Left colon (tissue), 2 donors: ENCODE measurements at places on chromosomes 5 and 9.

- no peak for DNase-seq
These were observed 17.1 kb upstream of the RNF145 start for GRCh38 chr5:159226451-159226850.

DNA sequence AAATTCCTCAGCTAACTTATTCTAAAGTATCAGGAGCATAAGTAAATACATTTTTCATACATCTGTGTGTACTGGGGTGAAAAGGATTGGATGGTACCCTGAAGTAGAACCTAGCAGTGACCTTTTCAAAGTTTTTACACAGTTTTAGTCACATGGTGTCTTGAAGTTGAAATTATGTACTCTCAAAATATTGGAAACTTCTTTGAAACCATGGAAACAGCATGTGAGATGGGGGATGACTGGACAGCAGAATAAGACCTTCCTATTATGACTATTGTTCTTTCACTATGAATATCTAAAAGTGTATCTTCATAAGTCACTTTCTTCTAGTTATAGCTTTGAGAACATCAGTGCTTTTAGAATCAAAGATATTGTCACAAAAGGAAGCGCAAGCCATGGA is 301.5 kb upstream of the ELAVL2 start:
- no peak for DNase-seq

DNA sequence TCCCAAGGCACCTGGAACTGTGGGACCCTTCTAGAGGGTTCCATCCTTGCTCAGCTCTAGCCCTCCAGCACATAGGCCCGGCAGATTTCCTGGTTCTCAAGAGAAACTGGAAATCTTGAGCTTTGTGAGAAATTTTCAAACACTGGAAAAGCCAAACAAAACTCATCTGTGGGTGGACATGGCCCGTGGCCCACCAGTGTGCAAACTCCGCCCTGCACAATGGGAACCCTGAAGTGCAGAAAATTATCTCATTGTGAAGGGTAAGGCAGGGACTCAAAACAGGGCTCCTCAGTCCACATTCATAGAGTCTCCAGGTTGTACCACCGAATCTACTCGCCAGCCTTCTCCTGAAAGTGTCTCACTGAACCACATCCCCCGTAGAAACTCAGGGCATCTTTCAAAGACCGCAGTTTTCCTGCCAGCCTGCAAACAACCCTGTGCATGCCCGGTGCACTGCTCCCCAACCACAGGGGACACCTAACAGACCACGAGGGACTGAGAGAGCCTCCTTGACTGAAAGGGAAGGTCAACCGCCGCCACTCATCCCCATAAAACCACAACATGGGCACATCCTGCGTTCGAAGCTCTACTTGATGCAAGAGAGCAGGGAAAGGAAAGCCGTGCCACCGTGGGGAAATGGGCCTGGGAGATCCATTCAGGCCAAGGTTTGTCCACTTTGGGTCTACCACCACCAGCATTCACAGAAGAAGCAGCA is 18.1 kb downstream of the ADAMTS2 start:
- DNase-seq = no peak

DNA sequence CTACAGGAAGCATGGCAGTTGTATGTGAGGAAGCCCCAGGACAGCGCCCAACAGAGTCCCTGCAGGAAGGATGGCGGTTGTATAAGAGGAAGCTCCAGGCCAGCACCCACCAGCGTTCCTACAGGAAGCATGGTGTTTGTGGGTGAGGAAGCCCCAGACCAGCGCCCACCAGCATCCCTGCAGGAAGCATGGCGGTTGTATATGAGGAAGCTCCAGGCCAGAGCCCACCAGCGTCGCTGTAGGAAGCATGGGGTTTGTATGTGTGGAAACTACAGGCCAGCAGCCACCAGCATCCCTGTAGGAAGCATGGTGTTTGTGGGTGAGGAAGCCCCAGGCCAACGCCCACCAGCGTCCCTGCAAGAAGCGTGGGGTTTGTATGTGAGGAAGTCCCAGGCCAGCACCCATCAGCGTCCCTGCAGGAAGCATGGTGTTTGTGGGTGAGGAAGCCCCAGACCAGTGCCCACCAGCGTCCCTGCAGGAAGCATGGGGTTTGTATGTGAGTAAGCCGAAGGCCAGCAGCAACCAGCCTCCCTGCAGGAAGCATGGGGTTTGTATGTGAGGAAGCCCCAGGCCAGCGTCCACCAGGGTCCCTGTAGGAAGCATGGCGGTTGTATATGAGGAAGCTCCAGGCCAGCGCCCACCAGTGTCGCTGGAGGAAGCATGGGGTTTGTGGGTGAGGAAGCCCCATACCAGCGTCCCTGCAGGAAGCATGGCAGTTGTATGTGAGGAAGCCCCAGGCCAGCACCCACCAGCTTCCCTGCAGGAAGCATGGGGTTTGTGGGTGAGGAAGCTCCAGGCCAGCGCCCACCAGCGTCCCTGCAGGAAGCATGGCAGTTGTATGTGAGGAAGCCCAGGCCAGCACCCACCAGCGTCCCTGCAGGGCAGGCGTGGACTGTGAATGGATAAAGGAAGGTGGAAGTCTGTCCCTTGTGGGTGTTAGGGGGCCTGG is 79.0 kb downstream of the DAP start:
- DNase-seq = no peak

- no peak for DNase-seq
These were observed 75.9 kb downstream of the DAP start for GRCh38 chr5:10685115-10685521.

DNA sequence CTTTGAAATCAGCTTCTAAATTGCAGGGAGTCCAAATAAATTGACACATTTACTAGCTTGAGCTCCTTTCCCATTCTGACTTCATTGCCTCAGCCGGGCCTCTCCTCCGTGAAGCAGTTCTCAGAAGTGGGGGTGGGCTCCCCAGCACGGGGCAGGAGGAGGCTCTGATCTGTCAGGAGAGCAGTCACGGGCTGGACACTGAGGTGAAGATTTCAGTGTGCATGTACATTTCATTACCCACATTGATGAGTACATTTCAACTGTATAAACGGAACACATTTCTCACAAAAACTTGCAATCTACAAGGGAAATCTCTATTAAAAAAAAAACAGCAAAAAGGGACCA is 195.9 kb downstream of the SEMA6A start:
- DNase-seq = no peak

DNA sequence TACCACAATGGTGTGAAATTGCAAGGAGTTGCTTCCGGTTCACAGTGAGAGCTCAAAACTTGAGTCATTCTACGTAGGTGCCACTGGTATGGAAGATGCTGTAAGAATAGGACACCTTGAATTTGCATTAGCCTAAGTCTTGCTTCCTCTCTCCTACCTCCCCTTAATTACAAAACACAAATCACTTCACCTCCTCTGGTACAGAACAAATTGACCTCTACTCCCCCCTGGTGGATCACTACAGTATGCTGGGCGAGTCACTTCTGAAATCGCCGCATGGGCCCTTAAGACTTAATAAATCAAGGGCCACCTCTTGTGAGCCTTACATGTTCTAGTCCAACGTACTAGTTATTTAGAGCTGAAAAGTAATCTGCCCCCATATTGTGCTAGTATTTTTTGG is 145.3 kb upstream of the SMARCA2 start:
- no peak for DNase-seq
